ENCODE measurements at places on chromosomes 16 and 17. TPM values are rescaled to one million over a fixed set of nuclear protein-coding genes. Genes with fewer than 3 reads are reported as not detected.

Gene GDPD3
- total RNA-seq = 3.6 TPM

GRCh38 chr17:2551493-2551892 is 39.8 kb upstream of the METTL16 start:
- no peak for ATAC-seq

- no peak for ATAC-seq
These were observed 886.5 kb upstream of the SOX9 start for GRCh38 chr17:71234349-71234748.

DNA sequence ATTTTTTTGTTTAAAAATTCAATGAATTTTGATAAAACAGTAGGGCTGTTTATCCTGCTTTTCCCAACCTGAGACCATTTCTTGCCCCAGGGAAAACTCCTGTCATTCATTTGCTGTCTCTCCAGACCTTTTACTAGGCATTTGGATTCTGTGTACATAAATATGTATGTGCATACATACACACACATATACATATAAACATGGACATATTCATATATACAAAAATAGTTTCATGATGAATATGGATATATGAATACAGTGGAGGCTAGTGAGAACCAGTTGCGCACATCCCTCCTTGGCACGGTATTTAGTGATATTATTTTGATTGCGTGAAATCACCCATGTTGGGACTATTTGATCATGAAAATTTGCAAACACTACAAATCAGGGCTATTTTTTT is 269.9 kb downstream of the BCAS3 start:
- peak; percentile 98 for ATAC-seq
